MG63 (cell line): ENCODE measurements at places on chromosomes 6 and 20.

DNA sequence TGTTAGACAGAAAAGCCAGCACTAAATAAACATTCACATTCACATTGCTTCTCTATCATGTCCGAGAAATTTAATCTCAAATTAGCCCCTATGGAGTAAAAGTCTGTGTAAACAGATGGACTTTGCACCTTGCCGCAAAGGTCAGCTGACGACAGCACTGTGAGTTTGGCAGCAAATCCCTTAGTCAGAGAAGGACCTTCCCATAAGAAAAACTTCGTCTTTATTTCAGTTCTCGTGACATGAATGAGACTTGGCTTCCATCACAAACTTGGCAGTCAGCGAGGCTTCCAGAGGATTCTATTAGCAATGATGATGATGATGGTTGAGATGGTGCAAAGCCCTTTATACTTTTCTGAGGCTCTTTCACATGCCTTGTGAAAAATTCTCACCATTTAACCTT lies 133.7 kb upstream of the IFNGR1 start:
- no peak for DNase-seq

DNA sequence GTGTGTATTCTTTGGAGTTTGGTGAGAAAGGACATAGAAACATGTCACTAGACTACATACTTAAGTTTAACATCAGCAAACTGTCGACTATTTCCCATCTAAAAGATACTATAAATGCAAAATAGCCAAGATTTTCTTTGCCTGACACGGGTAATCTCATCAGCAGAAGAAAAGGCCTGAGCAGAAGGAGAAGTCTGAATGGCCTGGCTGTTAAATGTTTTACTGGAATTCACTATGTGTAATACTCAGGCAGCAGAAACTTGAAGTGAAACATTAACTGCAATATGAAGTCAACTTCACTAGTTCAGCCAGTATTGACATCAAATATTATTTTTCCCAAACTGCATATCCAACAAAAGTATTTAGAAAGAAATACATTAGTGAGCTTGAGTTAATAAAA lies 6.4 kb upstream of the DSE start:
- no peak for DNase-seq

DNA sequence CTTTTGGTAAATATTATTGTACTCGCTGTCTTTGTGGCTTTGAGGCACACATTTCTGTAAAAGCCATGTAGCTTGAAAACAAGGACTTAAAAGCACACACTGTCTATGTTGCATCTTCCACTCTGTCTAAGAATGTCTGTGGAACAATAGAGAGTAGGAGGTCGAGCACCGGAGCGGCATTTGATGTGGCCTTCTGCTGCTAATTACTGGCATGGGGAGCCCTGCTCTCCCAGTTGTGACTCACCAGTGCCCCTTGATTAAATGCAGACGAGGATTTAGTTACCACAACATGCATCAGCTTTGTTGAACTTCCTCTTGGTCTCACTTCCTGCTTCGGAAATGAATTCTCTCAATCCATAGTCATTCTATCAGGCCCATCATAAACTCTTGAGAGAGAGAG lies 680.7 kb upstream of the SLC35B3 start:
- DNase-seq: peak; percentile 32

DNA sequence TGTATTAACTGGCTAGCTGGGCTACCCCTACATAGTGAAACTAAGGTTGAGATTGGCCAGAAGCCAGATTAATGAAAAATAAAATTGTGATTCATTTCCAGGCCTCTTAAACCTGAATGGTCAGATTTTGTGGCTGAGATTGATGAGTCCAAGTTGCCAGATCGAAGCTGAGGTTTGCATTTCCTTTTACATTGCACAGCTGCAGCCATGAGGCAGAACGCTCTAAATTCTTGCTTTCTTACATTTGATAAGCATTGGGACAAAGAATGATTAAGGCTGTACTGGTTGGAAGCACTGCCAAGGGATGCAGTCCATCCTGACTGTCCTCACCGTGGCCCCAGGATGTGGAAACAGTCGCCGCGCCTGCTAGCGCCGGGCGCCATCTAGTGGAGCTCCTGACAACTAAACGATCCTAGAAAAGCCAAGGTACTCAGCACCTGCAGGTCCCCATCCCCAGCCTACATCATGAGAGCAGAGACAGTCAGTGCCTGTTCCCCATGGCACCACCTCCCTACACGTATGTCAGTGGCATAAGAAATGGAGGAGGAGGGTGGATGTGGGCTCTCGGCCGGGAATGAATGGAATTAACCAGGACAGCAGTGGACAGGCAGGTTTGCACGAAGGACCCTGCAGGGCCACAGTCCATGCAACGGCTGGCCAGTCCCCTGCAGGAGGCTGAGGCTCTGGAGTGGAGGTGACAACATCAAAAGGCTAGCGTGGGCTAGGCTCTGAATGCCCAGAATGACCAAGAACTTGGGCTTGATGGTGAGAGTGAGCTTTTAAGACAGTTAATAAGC lies 19.0 kb downstream of the PXDC1 start:
- DNase-seq: peak; percentile 50

- DNase-seq: no peak
Measured at GRCh38 chr6:163913045-163913444, 498.5 kb downstream of the QKI start.

- DNase-seq: no peak
Measured at GRCh38 chr20:60020251-60020650, 62.0 kb downstream of the CDH26 start.

DNA sequence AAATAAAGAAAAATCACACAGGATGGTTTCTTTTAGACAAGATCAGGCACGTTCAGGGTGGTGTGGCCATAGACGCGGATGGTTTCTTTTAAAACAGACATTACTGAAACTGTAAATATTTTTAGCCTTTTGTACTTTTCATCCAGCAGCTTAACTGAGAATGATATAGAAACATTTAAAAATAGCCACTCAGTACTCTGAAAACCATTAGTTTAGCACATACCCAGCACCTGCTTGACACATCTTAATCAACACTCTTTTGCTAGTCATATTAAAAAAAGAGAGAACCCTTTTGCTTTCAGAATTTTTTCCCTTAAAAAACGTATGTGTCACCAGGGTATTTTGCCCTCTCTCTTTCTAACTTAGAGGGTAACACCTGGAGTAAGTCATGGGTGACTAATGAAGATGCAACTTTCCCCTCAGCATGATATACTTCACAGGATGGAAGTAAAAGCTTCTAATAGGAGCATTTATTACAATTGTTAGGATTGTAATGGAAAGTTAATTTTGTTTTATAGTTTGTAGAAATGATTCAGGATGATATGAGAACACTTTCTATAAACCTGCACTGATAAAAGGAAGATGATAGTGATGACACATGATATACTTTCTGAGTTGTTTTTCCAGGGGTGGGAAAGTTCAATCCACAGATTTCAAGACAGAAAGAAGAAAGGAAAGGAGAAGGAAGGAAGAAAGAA lies 45.2 kb downstream of the BACH2 start:
- no peak for DNase-seq

DNA sequence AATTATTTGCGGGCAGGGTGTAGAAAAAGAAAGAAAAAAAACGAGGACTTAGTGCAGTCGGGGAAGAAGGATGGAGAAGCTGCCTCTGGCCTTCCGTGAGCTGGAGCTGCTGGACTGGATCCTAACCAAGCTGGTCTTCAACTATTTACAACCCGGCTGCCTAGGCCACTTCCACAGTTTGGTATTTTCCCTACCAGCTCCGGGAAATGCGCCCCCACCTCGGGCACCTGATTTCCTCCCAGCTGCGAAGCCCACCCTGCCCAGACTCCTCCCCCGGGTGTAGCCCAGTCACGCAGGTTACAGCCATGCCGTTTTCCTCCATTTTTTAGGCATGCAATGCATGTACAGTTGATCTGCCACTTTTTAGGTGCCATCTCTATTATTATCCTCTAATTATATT lies 21.2 kb downstream of the THEMIS start:
- DNase-seq: peak; percentile 32

DNA sequence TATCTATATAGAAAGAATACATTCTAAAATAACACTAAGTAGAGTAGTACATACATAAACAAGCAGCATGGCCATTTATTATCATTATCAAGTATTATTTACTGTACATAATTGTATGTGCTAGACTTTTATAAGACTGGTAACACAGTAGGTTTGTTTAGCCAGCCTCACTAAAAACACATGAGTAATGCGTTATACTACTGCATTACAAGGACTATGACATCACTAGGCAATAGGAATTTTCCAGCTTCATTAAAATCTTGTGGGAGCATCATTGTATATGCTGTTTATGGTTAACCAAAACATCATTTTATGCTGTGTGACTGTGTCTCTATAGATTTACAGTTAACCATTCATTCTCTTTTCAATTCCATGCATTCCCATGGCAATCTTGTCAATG lies 131.7 kb upstream of the HDGFL1 start:
- DNase-seq: no peak

DNA sequence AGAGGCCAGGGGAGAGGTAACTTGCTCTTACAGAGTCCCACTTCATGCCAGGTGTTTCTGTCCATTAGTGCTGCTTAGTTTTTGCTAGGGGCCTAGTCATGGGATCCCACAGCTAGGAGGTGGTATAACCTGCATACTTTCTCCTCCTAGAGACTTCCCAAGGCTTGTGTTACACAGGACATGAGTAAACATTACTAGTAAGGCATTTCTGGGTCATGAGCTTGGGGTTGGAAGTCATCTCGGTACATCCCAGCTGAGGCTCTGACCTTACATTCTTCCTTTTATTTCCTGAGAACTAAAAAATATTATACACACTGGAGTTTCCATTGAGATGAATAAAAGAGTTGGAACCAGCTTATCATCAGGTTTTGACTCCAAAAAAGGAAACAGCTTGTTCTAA lies 20.9 kb upstream of the PNPLA1 start:
- peak; percentile 8 for DNase-seq

DNA sequence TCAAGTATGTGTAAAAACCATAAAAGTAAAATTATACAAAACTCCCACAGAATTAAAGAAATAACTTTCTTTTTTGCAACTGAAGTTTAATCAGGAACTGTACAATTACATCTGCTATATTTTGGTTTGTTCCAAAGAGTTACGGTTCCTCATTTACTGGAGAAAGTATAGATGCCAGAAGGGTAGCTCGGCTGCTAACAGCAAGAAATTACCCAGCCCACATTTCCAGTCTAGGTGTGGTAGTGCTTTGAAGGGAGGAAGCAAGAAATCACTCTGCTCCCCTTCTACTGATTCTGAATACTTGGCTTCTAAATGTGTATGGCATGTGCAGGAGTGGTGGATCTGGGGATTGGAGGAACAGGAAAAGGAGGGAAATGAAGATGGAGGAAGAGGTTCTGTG lies 441.3 kb downstream of the CDC5L start:
- DNase-seq: no peak

DNA sequence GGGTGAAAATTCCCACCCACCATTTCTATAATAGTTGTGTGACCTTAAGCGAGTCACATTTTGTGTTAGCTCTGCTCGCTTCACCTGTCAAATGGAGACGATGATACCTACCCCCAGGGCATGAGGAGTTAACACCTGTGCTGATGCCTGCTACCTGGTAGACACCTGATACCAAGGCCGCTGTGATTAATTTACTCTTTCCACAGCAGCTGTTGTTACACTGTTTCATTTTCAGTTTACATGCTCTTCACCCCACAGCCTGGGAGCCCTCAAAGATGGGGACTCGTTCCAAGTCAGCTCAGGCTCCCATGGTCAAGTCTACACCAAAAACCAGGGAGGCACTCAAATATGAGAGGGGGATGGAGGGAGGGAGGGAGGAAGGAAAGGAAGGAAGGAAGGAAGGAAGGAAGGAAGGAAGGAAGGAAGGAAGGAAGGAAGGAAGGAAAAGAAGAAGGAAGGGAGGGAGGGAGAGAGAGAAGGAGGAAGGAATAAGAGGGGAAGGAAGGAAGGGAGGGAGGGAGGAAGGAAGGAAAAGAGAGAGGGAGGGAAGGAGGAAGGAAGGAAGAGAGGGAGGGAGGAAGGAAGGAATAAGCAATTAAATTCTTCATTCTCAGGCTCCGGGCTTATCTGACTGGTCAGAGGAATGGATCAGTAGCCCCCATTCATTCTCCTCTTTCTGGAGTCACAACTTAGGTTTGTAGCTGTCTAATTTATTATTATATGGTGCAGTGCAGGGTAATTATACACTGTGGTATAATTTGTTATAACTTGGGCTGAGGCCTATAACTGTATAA lies 40.9 kb downstream of the PDYN start:
- DNase-seq: no peak

DNA sequence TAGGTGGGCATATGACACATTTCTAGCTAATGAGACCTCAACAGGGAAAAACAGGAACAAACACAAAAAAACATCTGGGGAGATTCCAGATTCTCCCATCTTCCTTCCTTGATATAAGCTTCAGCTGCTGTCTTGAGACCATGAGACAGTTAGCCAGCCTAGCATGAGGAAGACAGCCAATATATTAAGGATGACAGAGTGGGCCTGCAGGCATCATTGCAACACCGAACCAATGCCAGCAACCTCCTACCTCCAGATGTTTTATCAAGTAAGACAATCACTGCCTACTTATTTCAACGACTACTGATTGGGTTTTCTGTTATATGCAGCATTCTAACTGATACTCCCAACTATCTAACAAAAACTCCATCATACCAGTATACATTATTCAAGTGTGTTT lies 119.0 kb downstream of the ISM1 start:
- no peak for DNase-seq

DNA sequence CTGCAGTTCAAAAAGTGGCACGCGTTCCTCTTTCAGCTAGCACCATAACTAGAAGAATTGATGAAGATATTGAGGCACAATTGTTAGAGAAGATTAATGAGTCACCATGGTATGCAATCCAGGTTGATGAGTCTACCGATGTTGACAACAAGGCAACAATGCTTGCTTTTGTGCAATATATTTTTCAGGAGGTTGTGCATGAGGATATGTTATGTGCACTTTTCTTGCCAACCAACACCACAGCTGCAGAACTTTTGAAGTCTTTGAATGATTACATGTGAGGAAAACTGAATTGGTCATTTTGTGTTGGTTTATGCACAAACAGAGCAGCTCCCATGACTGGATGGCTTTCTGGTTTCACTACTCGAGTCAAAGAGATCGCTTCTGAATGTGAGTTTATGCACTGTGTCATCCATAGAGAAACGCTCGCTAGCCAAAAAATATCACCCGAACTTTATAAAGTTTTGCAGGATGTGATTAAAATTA lies 129.3 kb upstream of the SLC24A3 start:
- DNase-seq: no peak

DNA sequence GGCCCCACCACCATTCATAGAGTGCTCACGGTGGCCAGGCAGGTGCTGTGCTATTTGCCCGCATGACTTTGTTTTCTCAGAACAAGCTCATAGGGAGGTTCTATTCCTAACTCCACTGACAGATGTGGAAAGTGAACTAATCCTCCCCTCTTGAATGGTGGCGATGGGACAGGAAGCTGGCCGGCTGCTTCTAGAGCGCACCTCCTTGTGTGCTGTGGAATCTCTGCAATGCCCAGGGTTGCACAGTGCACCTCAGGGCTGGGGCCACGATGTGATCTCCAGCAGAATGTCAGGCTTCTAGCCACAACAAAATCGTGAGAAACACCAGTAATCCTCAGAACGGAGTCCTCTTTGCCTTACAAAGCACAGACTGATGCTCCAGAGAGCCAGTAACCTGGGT lies 53.8 kb upstream of the SLC22A23 start:
- no peak for DNase-seq

GRCh38 chr6:10033223-10033829 lies 381.5 kb downstream of the TFAP2A start:
- DNase-seq: no peak

- DNase-seq: no peak
Measured at GRCh38 chr6:72619883-72620696, 1.8 kb upstream of the KCNQ5 start.

- peak; percentile 11 for DNase-seq
Measured at GRCh38 chr6:16129623-16130401, 926 bp downstream of the MYLIP start.

- peak; percentile 46 for DNase-seq
Measured at GRCh38 chr6:143620447-143620846, 57.3 kb upstream of the PHACTR2 start.

GRCh38 chr20:25296094-25297093 lies 48.5 kb downstream of the PYGB start:
- peak; percentile 57 for DNase-seq
